ENCODE measurements at places on chromosomes 3 and 15.
A peak's percentile ranks its signal among the peaks of the same experiment; 100 is the strongest.

DNA sequence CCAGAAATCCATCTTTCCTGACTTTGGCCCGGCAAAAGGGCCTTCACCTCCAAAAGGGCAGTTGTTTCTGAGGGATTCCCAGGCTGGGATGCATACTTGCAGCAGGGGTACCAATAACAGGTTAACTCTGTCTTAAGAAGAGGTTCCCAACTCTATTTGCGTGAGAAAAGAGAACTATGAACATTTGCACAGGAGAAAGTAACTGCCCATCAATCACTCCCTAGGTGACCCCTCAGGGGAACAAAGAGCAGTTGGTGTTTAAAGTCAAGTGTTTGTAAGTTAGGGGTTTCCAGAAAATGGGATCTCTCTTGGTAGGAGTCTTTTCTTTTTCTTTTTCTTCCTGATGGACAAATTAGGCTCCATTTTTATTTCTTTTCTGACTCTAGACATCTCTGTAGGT, 97.3 kb downstream of the EPHB1 start:
- DNase-seq = no peak

DNA sequence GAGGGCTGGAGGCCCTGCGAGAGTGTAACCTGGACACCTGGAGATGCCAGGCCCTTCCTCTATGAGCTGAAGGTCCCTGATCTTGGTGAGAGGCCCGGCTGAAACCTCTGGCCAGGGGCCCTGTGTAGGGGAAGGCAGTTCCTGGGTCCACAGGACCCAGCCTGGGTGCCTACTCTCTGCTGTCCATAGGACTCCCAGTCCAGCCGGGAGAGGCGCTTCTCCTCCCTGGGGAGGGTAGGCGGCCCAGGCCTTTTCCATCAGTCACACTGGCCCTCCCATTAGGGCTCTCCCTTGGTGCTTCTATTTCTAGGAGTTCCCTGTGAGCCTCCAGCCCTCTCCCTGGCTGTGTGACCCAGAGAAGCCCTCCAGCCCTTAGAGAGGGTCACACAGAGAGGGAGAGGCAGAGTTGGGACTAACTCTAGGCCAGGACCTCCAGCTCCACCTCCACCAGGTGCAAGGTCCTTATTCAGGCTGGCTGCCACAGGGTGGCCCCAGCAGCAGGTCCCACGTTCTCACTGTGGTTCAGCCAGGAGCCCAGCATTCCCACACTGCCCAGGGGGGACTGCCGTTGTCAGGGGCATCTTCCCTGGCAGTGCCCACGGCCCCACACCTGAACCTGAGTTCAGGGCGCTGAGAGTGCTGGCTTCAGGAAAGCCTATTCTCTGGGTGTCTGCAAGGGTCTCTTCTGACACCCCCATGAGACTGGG, 146.8 kb downstream of the SMAD6 start:
- no peak for DNase-seq

DNA sequence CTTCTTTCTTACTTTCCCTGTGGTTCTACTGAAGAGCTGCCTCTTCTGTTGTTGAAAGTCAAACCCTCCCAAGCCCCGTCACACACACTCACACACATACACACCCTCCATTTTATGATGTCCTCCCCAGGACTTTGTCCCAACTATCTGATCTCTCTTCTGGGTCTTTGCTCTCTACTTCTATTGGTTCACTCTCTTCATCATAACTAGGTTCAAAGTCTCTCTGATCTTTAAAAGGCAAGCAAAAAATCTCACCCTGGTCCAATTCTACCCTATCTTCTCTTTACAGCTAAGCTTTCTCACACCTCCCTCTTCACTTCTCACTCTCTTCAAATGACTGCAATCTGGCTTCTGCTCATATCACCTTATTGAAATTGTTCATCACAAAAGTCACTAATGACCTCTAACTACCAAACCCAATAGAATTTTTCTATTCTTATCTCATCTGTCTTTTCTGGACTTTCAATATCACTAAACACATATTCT, 34.8 kb downstream of the LRRFIP2 start:
- no peak for DNase-seq

- no peak for DNase-seq
Measured at GRCh38 chr3:16739541-16740105, 134.4 kb upstream of the DAZL start.

DNA sequence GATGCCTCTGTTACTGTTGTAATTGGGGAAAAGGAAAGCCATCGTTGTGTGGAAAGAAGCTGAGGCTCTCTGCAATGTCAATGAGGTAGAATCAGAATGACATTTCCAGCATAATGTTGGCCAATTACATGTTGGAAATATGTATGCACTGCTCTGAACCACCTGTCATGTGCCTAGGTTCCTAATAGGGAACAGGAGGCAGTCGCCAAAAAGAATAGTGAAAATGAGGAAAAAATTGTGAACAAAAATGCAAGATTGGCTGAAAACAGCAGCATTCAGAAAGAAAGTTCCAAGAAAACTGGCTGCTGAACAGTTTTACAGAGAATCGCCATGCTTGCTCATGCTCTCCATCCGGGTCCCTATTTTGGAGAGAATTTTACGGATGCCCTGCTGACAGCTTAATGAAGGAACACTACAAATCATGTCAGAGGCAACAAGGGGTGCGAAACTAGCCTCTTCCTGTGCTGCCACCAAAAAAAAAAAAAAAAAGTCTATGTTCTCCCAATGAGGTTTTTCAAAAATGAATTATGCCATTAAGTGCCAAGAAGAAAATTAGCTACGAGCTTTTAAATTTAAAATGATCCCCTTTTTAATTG, 305.9 kb upstream of the ARRDC4 start:
- no peak for DNase-seq

- no peak for DNase-seq
Measured at GRCh38 chr3:157429708-157430107, 6.9 kb upstream of the PTX3 start.

GRCh38 chr3:116254541-116254940, 190.7 kb downstream of the LSAMP start:
- DNase-seq = no peak

DNA sequence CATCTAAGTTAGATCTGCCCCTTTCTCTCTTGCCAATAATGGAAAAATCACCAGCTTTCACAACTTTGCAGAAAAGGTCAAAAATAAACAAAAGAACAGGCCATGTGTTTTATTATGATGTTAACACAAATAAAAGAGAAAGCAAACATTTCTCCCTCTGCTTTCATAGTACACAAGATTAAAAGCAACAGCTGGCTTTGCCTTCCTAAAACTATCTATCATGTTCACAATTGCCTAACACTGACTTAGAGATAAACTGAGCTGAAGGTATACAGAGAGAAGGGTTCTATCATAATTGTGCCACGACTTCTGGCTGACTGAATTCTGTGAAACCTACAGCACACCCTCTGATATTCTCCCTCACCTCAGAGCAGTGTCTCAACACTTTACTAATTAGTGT, 29.4 kb downstream of the AADAC start:
- DNase-seq = no peak

- DNase-seq = no peak
Measured at GRCh38 chr3:143918848-143919247, 52.8 kb upstream of the DIPK2A start.

DNA sequence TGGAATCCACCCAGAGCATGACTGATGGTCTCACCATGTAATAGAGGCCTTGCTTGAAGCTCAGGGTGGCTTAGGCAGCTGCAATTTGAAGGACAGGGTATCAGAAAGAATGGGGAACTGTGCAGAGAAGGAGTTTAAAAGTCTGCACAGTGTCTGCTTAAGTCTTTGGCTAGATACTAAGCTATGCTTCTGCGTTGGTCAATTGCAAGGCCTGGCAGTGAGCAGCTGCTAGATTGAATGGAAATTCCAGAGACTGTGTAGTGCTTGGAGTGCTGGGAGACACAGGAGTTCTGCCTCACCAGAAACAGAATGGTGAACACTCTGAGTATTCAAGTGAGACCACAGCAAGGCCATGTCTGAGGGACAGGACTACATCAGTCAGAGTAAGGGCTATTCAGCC, 17.3 kb upstream of the ATP10A start:
- no peak for DNase-seq

GRCh38 chr15:50496692-50497091, 49.8 kb downstream of the USP50 start:
- DNase-seq = no peak

DNA sequence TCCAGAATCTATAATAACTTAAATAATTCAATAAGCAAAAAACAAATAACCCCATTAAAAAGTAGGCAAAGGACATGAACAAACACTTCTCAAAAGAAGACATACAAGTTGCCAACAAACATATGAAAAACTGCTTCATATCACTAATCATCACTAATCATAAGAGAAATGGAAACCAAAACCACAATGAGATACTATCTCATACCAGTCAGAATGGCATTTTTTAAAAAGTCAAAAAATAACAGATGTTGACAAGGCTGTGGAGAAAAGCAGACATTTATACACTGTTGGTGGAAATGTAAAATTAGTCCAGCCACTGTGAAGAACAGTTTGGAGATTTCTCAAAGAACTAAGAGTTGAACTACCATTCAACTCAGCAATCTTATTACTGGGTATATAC, 19.5 kb upstream of the ZMAT3 start:
- no peak for DNase-seq

DNA sequence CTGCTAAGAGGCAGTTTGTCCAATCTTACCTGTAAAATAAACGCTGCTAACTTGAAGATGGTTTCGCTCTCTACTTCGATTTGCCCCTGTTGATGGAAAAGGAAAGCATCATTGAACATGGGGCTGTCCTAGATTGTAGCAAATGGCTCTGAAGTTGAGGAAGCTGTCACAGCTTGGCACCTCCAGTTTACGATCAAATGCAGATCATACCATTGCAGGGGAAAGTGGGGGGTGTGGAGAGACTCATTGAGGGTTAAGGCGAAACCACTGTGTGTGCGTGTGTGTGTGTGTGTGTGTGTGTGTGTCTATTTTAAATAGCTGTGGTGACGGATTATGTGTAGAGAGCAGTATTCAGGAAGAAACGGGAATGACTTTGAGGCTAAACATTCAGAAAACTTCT, 127.6 kb upstream of the LMOD3 start:
- DNase-seq = peak; percentile 36

DNA sequence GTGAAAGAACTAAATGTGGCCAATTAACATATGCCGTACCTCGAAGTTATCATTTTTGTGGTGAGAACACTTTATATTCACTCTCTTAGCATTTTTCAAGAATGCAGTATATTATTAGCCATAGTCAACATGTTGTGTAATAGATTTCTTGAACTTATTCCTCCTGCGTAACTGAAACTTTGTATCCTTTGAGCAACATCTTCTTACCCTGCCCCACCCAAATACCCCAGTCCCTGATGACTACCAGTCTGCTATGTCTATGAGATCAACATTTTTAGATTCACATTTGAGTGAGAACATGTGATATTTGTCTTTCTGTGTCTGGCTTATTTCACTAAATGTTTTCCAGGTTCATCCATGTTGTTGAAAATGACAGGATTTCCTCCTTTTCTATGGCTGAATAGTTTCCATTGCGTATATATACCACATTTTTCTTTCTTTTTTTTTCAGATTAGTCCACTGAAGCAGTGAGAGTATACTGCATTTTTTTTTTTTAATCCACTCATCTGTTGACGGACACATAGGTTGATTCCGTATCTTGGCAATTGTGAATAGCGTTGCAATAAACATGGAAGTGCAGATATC, 12.7 kb upstream of the KBTBD8 start:
- no peak for DNase-seq

GRCh38 chr3:66220602-66221377, at the start of gene SLC25A26:
SLC25A26 (plus strand) TSS chr3:66221001; CDS start chr3:66221095, 94 bp downstream.
- DNase-seq = peak; percentile 96

DNA sequence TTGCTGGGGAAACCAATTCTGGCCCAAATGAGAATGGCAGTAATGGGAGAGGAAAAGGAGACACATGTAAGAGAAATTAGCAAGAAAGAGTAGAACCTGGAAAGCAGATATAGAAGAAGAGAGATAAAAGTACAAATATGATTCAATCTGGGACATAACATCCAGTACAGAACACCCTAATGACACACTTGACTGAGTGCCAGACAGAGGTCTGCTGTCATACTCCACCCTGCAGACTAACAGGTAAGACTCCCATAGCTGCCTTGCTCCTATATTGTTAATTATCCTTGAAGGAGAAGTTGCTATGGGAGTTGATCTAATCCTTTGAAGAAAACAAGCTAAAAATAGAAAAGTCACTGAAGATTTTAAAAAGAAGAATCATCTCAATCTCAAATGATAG, 21.1 kb downstream of the CCPG1 start:
- DNase-seq = no peak

GRCh38 chr15:89107984-89108383, 19.7 kb downstream of the ABHD2 start:
- no peak for DNase-seq

GRCh38 chr3:57864853-57865252, 108.7 kb downstream of the SLMAP start:
- no peak for DNase-seq

DNA sequence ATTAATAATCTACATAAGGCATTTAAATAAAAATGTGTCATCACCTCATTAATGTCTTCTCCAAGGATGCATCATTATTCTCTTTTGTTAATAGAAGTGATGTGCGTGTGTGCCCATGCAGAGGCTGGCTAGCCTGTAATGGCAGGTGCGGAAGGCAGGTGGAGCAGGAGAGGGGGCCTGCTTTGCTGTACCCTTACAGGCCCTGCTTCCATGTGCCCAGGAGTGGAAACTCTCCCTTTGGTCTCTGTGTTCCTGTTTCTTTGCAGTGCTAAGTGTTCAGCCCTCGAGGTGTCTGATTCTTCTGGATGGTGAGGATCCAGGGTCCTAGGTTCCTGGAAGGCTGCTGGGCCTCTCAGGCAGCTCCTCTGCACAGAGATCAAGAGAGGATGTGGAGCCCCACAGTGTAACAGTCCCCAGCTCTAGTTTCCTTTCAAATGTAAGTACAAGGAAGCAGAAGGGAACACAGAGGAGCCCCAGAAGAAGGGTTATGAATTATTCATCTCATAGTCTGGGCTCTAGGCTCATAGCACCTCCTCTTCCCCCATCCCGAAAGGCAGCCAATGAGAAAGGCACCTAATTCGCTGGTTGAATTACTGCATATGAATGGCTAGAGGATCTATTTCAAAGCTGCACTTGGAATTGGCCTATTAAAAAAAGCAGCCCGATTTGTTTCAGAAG, 39.2 kb upstream of the AGBL1 start:
- DNase-seq = no peak

- DNase-seq = no peak
Measured at GRCh38 chr3:138092023-138092422, 23.4 kb downstream of the DZIP1L start.

GRCh38 chr3:189276444-189277219, 104.9 kb downstream of the TPRG1 start:
- DNase-seq = no peak

- DNase-seq = peak; percentile 37
Measured at GRCh38 chr3:16177962-16178627, 3.6 kb downstream of the GALNT15 start.

Measured in activated effector memory CD4-positive, alpha-beta T cell treated with Interleukin-2 at 50 U/mL for 16 hours (primary cell).